ENCODE measurements at places on chromosomes 3 and 15. TPM values are rescaled to one million over a fixed set of nuclear protein-coding genes. Genes with fewer than 3 reads are reported as not detected.

The TGM4 gene
- not detected for total RNA-seq

The CCDC71 gene
- total RNA-seq: 15.7 TPM

The ARRDC4 gene
- 1.5 TPM for total RNA-seq

The LYZL4 gene
- total RNA-seq: not detected

The GUCA1C gene
- total RNA-seq: not detected

The SSUH2 gene
- 0.49 TPM for total RNA-seq

The ST3GAL6 gene
- total RNA-seq: 1.5 TPM

The GAP43 gene
- not detected for total RNA-seq

DNA sequence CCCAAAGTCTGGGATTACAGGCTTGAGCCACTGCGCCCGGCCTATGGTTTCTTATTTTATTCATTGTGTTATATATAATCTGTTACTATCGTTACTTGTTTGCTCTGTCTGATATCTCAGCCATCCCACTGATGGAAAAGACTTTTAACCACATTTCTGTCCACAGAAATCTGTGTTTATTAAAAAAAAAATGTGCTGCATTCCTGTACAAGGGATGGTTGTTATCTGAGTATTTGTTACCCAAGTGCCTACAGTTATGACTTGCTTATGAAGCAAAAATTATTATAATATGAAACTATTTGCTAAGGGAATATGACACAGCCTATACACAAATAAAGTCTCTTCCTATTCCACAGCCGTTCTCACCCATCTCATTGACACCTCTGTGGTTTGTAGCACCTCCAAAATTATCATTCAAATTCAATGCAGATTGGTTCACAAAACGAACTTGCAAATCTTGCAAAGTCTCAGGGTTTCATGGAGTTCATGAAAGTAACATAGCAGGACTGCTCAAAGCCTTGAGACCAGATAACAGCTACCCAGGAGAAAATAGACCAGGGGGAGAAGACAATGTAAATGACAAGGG, 47.4 kb upstream of the UBE2E1 start:
- no peaks in the 10 kb centered on the region for H3K36me3 ChIP-seq
- H3K4me3 ChIP-seq: no peak overlapping the region
- peaks cover 33% of the 10 kb centered on the region for H3K4me1 ChIP-seq
- DNase-seq: no peak

DNA sequence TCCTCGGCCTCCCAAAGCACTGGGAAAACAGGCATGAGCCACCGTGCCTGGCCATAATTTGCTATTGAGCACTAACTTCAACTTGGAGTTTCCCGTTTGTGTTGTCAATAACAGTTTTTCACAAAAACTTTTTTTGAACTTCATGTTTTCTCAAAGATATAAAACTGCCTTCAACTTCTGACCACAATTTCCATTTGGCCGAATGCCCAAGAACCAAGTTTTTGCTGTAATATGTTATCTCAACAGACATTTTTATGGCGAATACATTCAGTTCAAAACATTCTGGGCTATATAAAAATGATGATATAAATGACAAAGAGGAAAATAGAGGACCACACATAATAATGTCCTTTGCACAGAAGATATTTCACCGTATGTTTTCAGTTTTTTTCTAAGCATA, 56.4 kb downstream of the NEDD4 start:
- H3K4me3 ChIP-seq: no peak overlapping the region
- no peak overlapping the region for H3K27ac ChIP-seq
- peaks cover 19% of the 10 kb centered on the region for H3K36me3 ChIP-seq
- no peaks in the 10 kb centered on the region for H3K4me1 ChIP-seq
- no peak for DNase-seq

- DNase-seq: no peak
- no peak overlapping the region for H3K4me3 ChIP-seq
- no peak overlapping the region for H3K27ac ChIP-seq
- peaks cover 21% of the 10 kb centered on the region for H3K27me3 ChIP-seq
- H3K36me3 ChIP-seq: no peaks in the 10 kb centered on the region
Measured at GRCh38 chr3:127448161-127448561, 142.4 kb downstream of the TPRA1 start.

DNA sequence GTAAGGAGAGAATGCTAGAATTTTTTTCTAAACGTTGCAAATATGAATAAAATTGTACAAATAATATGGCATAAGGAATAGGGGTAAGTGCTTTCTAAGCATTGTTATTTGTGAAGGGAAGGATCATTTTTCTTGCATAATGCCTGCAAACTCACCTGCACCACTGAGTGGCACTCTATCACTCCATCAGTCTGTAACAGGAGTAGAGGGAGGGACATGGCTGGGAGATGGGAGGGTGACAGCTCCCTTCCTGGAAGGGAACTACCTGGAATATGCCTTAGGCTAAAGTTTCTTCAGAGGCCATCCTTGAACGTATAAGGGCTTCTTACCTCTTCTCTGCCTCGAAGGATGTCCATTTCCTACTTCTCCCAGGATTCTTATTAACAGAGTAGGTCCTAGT, 3.0 kb downstream of the NAALADL2 start:
- no peaks in the 10 kb centered on the region for H3K4me1 ChIP-seq
- DNase-seq: no peak
- H3K27ac ChIP-seq: no peak overlapping the region
- no peak overlapping the region for H3K4me3 ChIP-seq

GRCh38 chr3:60998858-60999257, 252.4 kb downstream of the FHIT start:
- no peaks in the 10 kb centered on the region for H3K36me3 ChIP-seq
- no peaks in the 10 kb centered on the region for H3K4me1 ChIP-seq
- no peak for DNase-seq
- peak overlapping the region; percentile 34 for H3K27ac ChIP-seq

DNA sequence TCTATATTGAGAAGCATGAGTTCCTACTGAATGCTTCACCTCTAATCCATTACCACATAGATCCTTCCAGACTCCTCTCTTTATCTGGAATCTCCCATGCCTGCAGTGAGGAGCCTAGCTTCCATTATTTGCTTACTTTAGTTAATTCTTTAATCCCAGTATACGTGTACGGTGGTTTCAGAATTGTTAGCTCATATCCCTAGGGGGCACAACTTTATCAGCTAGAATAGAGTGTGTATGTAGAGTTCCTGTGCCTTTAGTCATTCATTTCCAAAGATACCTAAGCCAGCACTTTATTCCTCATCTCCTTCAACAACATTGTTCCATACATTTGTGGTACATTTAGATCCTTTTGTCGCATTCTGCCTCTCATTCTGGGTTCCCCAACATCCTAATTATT, 226.0 kb downstream of the TJP1 start:
- H3K27me3 ChIP-seq: no peaks in the 10 kb centered on the region
- H3K4me1 ChIP-seq: no peaks in the 10 kb centered on the region
- no peak overlapping the region for H3K27ac ChIP-seq
- no peak overlapping the region for H3K4me3 ChIP-seq
- H3K36me3 ChIP-seq: no peaks in the 10 kb centered on the region

DNA sequence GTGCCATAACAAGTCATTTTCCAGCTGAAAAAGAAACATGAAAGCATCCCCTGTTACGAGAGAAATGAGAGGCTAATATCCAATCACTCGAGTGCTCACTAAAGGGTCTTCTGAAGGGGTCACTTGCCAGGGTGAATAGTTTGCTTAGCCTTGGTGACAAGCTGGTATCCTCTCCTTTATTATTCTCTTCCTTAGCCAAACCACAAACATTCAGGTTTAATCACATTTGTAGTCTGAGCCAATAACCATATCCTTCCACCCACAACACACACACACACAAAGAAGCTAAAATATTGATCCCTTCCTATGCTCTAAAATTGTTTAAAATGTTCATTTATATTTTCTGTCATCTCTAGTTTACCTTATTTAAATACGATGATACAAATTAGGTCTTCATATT, 240.5 kb upstream of the TMCO5A start:
- no peaks in the 10 kb centered on the region for H3K4me1 ChIP-seq
- H3K4me3 ChIP-seq: no peak overlapping the region
- no peak for DNase-seq

DNA sequence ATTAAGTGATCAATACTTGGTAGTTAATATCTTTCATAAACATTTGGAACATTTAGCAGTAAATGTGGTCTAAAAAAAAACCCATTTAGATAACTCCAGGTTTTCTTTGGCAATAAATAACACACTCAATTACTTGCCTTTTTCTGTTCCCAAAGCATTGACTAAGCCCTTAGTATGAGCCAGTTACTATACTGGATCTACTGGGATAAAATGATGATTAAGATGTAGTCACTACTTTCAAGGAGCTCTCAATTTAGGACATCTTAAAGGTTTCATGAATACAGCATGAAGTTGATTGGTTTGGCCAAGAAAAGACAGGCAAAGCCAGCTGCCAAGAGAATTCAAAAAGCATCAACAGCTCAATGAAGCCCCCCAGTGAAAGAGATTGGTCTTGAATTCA, 250.9 kb downstream of the EPHA3 start:
- no peak overlapping the region for H3K27ac ChIP-seq
- H3K36me3 ChIP-seq: no peaks in the 10 kb centered on the region
- no peak for DNase-seq
- H3K4me3 ChIP-seq: no peak overlapping the region

GRCh38 chr3:164641071-164641470, 437.2 kb downstream of the SI start:
- no peak for DNase-seq
- no peaks in the 10 kb centered on the region for H3K36me3 ChIP-seq
- no peaks in the 10 kb centered on the region for H3K4me1 ChIP-seq

- no peak overlapping the region for H3K27ac ChIP-seq
- H3K36me3 ChIP-seq: peaks cover 18% of the 10 kb centered on the region
- DNase-seq: no peak
Measured at GRCh38 chr3:37872413-37873160, 10.9 kb downstream of the CTDSPL start.

DNA sequence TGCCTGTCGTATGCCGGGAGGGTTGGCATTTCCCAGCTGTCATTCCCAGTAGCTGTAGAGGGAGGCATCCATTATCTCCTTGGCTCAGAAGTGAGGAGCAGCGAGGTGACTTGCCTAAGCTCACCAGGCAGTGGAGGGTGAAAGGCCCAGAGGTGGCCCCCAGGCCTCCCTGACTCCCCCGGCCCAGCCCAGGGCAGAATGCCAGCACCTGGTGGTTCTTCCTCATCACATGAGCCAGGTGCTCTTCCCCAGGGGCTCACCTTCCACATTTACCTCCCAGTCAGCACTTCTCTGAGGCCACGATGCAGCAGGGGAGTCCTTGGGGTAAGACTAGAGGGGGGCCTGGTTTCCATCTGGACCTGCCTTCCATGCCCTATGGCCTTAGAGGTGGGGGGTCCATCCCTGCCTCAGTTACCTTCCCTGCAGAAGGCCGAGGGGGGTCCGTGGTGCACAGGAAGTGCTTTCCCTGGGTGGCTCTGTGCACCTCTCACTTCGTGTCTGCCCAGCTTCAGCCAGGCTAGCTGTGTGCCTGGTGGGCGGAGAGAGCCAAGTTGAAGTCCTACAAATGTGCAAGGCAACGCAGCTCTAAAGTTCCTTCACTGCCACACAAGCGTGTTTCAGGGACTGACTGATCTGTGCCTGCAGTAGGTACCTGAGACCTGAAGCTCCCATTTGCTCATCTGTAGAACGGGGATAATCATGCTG, 70.3 kb upstream of the PLXNA1 start:
- H3K27ac ChIP-seq: no peak overlapping the region
- H3K4me3 ChIP-seq: peak overlapping the region; percentile 78
- DNase-seq: no peak
- peaks cover 8% of the 10 kb centered on the region for H3K36me3 ChIP-seq
- H3K27me3 ChIP-seq: no peaks in the 10 kb centered on the region
- peaks cover 41% of the 10 kb centered on the region for H3K4me1 ChIP-seq

GRCh38 chr3:80855482-80855881, 906.0 kb downstream of the GBE1 start:
- no peak for DNase-seq
- no peaks in the 10 kb centered on the region for H3K4me1 ChIP-seq
- no peaks in the 10 kb centered on the region for H3K36me3 ChIP-seq
- no peak overlapping the region for H3K27ac ChIP-seq

GRCh38 chr3:37686220-37686619, 175.5 kb upstream of the CTDSPL start:
- H3K4me1 ChIP-seq: no peaks in the 10 kb centered on the region
- no peaks in the 10 kb centered on the region for H3K36me3 ChIP-seq
- H3K4me3 ChIP-seq: no peak overlapping the region
- no peak overlapping the region for H3K27ac ChIP-seq

DNA sequence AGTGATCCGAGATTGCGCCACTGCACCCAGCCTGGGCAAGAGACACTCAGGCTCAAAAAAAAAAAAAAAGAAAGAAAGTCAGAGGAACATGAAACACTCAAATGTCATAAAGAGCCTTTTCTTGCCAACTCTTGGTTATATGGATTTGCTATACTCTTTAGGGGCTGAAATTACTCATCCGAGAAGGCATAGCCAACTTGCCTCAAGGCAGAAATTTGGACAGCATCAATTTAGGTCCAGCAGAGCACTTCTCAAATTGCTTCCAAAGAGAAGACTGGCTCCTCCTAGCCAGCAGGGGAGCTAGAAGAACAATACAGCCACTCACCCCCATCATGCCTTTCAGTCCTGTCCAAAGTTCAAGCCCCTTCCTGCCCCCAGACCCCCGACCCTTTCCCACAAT, 43.8 kb downstream of the OSBPL10 start:
- H3K4me1 ChIP-seq: no peaks in the 10 kb centered on the region
- H3K27ac ChIP-seq: no peak overlapping the region
- H3K27me3 ChIP-seq: no peaks in the 10 kb centered on the region

DNA sequence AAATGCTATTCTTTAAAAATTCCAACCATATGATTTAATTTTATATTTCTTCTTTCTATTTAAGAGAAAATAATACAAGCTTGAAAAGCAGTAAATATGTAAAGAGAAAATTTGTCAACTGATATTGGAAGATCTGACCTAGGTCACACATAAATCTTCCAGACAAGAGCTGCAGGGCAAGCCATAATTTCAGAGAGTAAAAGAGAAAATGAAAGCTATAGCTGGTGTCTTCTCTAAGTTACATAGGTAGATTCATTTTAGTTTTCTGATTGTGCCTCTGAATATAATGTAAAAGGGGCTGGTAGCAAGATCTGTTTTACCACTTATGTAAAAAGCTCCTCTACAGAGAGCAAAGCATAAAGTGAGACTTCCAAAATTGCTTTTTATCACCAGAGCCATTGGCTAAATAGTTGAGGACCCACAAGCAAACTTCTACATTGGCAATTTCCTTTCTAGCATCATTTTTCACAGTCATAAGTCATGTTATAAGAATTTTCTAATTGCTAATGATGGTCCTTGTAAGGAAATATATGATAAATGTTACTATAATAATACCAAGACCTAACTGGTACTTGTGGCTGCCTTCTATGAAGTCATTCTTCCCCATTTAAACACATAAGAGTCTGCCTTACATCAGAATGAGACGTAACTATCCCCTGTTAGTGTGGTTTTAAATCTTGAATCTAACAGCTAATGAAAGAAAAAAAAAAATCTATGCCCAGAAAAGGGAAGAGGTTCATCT, 80.8 kb upstream of the SKOR1 start:
- H3K27ac ChIP-seq: peak overlapping the region; percentile 88
- H3K4me1 ChIP-seq: peaks cover 65% of the 10 kb centered on the region
- DNase-seq: no peak

DNA sequence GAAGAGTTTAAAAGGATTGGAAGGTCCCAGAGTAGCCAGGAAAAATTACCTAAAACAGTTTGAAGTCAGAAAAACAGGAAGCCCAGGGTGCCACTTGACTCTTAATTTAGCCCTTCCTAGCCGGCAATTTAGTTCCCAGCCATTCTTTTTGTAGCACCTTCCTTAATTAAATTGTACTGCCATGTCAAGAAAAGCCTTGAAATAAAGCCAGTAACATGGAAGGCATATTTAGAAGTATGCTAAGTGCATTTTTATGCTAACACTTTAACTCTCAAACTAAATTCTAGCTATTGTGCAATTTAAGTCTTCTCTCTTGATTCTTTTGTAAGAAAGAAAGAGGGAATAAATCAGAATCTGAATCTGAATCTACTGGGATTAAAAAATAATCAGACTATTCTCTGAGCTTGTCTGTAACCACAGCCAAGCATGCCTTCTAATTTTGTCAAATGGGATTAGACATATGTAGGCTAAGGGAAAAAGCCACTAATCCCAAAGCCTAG, 43.2 kb downstream of the MAP3K13 start:
- no peaks in the 10 kb centered on the region for H3K4me1 ChIP-seq
- no peak overlapping the region for H3K4me3 ChIP-seq
- no peaks in the 10 kb centered on the region for H3K27me3 ChIP-seq
- DNase-seq: no peak
